ENCODE measurements at places on chromosomes 6 and 20.
A peak's percentile ranks its signal among the peaks of the same experiment; 100 is the strongest.

- no peak for DNase-seq
Measured at GRCh38 chr6:26332408-26332807, 32.6 kb upstream of the BTN3A2 start.

DNA sequence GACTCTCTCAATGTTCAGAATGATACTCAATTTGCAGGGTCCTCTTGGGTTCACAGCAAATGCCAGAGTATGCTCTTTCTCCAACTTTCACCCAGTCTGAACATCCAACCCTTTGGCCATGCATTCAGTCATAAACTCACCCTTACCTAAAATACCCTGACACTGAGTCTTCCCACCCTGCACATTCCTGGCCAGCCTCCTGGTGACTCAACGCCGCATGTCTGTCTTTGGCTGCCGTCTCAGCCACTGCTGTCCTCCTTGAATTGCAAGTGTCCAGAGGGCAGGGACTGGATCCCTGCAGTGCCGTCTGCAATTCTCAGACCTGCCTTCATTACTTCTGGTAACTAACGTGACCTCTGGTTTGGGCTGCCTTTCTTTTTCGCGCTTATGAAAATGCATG is 593.4 kb downstream of the QKI start:
- no peak for DNase-seq

DNA sequence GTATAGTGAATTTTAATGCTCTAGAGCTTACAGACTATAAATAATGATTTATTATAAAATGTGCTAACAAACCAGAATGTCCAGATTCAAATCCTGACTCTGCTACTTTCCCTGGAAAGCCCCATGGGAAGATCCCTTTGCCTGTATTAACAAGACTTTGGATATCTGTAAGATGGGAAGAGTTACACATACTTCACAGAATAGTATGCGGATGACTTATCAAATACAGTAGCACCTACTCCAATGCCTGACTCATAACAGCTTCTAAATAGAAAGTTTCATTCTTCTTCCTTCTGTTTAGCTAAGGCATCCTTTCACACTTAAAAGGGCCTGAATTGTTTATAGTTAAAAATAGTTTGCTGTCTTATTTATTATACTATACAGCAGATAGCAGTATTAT is 166.3 kb downstream of the KCNQ5 start:
- no peak for DNase-seq

DNA sequence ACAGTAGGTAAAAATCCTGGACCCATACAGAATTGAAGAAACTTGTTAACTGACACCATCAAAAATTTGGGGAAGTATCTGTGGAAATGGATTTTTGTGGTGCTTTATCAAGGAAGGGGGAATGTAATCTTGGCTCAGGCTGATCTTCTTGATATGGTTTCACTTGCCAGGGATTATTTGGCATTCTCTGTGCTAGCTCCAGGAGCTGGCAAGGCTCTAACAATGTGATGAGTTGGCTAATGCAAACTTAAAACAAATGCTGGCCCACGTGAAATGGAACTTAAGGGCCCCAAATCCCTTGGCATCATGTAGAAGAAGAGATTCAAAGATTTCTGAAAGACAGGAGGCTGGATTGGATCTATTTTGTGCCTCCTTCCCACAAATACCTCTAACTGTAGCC is 13.1 kb downstream of the KCNS1 start:
- no peak for DNase-seq

DNA sequence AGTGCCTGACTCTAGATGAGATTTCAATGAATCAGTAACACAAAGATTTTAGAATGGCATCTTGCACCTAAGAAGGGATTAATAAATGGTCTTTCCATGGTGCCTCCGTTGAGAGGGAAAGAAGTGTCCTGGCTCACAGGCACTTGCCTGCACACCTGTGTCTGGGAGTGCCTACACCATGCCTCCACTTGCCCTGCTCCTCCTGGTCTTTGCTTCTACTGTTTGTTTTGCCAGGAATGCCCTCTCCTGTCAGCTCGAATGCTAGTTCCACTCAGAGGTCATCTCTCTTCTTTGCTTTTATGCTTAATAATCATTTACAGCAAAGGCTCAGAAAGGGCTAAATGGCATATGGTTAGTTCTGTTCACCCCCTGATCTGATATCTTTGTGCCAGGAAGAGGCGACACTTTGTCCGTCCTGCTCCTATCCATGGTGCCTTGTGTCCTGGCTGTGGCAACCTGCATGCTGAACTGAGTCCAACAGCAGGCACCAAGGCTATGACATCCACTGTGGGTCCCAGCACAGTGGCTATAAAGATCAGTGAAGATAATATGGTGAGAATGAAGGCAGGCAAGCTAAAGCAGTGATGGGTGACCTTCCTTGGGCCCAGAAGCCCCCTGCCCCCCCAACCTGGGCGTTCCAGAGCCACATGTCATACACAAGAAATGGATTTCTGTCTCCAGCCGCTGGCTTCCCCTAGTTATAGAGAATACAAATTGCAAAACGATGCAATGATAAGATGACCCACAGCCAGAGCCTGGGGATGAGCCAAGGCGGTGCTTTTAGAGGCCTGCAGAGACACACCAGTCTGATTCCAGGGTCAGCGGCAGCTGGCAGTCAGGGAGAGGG is 1.4 kb downstream of the C6orf132 start:
- DNase-seq, result no peak

GRCh38 chr20:6674831-6675230 is 92.7 kb upstream of the BMP2 start:
- no peak for DNase-seq

DNA sequence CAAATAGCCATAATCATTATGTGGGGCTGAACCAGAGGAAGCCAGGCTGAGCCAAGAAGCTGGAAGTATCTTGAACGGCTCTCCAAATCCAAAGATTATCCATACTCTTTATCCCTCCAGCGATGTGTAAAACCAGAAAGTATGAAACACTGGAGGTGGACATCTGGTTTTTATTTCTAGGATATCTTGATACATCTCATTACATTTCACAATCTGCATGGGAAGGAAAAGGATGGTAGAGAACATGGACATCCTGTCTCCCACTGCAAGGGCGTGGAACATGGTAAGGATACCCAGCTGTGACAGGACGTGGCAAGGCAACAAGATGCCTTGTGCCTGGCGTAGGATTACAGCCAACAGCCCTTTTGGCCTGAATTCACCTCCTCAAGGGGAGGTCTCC is 20.1 kb downstream of the TRIM27 start:
- no peak for DNase-seq

DNA sequence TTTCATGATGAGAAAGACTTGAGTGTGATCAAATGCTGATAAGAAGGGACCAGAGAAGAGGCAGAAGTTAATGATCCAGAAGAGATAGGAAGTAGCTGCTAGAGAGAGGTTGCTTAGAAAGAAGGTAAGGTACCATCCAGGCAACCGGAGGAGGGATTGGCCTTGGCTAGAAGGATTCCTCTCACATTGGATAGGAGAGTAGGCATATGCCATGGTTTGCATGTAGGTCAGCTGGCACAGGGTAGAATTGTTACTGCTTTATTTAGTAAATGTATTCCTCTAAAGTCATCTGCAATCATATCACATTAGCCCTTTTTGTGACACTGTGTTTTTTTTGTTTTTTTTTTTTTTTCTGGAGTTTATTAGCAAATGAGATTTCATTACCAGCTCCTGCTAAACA is 580.9 kb upstream of the FLRT3 start:
- no peak for DNase-seq

GRCh38 chr6:37038292-37039198 is 33.1 kb downstream of the FGD2 start:
- DNase-seq, result no peak

- DNase-seq, result no peak
Measured at GRCh38 chr6:157763904-157764177, 59.2 kb upstream of the SNX9 start.

DNA sequence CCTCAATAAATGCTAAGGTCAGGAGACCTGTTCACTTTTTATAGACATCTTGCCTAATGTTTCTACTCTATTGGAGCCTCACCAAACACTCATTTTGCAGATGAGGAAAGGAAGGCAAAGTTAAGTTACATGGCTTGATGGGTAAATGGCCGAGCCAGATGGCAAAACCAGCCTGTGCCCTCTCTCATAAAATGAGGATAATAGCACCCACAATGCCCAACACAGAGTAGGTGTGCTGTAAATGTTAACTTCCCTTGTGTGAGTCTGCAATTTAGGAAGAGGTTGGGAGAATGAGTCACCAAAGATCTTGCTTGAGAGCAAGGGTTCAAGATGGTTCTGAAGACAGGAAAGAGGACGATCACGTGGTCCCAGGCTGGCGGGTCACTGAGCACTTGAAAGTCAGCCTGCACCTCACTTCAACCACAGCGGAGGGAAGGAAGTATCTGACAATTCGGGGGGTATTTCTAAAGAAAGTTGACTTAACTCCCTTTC is 3.3 kb downstream of the KCNK5 start:
- DNase-seq, result peak; percentile 17

GRCh38 chr20:9166153-9166780 is 97.4 kb downstream of the PLCB4 start:
- DNase-seq, result no peak

GRCh38 chr20:63854069-63854765 is 7.1 kb upstream of the ABHD16B start:
- DNase-seq, result no peak

DNA sequence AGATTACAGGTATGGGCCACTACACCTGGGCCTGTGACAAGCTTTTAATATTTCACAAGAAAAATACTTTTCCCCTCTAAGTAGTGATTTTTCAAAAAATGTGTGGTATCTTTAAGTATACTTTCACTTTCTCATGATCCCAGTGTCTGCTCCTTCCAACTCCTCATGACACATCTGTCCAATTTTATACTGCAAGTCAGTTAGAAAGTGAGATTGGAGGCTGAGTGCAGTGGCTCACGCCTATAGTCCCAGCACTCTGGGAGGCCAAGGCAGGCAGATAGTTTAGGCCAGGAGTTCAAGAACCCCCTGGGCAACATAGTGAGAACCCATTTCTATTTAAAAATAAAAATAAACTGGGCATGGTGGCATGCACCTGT is 20.2 kb downstream of the PIM1 start:
- no peak for DNase-seq

- no peak for DNase-seq
Measured at GRCh38 chr20:24960861-24961260, 11.8 kb downstream of the CST7 start.

GRCh38 chr6:155227046-155227445 is 36.8 kb upstream of the CLDN20 start:
- no peak for DNase-seq

- no peak for DNase-seq
Measured at GRCh38 chr6:146422789-146423375, 120.8 kb upstream of the RAB32 start.

- no peak for DNase-seq
Measured at GRCh38 chr20:50727792-50728485, 3.4 kb upstream of the PARD6B start.

- no peak for DNase-seq
Measured at GRCh38 chr6:32529697-32530430, at the start of gene HLA-DRB5. HLA-DRB5 (minus strand) TSS chr6:32530287; CDS start chr6:32530224, 63 bp downstream.

DNA sequence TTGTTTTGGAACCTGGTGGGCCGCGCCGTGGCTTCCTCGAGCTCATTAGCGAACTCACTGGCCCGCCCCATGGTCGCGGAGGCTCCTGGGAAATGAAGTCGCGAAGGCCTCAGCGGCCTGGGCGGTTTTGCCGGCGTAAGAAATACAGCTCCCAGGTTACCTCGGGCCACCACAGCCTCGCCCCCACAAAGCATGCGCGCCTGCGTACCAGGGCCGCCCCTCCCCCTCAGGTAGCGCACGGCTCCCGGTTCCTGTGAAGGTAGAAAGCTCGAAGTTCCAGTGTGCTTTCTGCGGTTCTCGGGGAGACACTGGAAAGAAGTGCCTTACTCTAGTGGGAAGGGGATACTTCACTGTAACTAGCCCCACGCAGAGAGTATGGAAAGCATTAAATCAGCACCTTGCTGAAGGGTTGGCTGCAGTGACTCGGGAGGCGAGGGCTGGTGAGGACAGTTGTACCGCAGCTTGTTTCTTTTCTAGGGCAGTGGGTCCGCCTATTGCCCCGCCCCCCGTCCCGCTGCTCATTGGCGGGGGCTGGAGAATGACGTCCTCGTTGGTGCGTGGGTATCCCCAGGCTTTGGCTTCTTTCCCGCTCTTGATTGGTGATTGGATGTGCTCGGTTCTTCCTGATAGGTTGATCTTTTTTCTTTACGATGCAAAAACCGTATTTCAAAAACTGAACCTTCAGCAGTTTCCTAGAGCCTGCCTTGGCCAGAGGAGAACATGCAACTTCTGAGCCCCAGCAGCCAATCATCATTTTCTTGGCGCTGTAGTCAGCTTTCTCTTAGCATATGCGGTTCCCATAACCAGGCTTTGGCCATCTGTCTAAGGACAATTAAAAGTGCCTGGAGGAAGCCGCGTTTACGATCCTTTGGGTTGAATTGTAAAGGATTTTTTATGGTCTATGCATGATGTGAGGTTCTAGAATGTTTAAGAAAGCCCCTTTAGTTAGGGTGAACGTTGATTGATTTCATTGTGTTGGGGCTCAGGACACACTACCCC is at the start of gene CDK19:
CDK19 (minus strand) TSS at position 59 of the 999 bp plus-strand sequence. CDS start 333 bp downstream, outside the sequence.
- DNase-seq, result peak; percentile 98

DNA sequence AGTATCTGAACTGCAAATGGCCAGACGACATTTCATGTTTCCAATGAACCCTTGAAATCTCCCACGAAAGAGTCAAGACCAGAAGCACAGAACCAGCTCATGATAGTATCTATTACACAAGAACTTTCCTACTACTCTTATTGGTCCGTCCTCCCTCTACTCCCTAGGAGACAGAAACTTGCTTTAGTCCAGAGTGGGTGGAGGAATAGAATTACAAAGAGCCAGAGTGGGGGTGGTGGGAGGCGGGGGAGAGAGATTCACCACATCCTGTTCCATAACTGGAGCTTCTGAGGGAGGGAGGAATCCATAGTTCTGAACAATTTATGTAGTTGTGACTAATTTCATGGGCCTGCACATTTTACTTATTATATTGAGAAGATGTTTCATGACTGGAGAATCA is 18.5 kb upstream of the WFDC10A start:
- no peak for DNase-seq

DNA sequence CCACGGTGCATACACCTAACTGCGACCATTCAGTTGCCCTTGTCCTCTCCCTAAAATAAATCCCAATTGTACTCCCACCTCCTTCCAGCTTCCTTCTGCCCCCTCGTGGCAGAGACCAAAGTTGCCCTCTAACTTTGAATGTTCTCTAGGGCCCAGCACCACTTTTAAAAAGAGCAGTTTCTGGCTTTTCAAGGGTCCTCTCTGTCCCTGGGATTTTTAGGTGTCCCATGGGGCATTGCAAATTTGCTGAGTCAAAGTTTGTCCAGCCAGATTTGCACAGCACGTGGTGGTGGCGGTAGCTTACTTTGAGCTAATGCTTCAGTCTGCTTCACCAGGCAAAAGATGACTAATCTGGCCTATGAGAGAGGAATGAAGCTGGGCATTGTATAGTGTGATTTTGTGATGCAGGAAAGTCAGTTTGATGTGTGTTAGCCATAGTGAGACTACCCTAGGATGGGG is 100.2 kb downstream of the PERP start:
- DNase-seq, result no peak

DNA sequence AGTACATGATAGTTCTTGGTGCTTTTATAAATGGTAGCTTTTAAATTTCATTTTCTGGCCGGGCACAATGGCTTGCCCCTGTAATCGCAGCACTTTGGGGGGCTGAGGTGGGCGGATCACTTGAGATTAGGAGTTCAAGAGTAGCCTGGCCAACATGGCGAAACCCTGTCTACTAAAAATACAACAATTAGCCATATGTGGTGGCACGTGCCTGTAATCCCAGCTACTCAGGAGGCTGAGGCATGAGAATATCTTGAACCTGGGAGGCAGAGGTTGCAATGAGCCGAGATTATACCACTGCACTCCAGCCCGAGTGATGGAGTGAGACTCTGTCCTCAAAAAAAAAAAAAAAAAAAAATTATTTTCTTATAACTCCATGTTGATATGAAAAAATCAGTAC is 36.0 kb downstream of the LRRN4 start:
- no peak for DNase-seq
